ENCODE measurements at places on chromosomes 6 and 20.

DNA sequence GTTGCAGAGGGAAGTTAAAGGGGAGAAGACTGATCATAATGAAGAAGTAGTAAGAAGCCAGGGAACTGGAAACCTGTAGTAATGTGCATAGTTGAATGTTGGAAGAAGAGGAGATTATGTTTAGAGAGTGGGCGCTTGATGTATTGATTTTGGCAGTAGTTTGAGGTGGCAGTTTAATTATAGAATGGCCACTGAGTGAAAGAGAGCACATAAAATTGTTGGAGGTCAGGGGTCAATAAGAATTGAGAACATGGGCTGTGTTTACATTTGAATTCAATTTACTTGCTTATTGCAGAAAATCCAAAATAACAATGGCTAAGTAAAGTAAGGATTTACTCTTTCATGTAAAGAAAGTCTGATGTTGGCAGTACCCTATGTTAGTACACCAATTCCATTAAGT, 15.7 kb downstream of the VTA1 start:
- DNase-seq, result no peak

DNA sequence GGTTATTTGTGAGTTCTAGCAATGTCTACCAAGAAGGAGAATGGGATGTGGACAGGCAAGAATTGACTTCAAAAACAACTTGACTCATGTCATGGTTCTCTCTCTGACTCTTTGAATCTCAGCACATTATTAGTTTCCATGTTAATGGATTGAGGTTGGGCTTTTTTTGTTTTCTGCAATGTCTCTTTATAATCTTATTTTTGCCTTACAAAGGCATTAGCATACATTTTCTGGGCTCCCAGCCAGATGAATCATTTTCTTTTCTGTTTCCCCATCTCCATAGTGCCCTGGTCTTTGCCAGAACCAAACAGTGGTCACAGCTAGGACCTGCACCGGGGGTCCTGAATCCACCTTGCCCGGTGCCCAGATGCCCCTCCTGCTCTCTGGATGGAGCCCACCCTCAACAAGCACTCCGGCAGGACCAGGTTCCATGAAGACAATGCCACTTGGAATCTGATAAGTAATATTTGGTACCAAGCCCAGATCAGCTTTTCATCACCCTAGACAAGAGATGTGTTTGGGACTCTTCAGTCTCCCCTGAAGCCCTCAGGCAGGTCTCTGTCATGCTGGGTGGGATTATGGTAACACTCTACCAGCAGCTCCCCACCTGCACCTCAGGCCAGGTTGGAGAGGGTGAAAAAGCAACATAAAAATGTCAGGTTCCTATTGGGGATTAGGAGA, 266.7 kb upstream of the SULF2 start:
- no peak for DNase-seq

DNA sequence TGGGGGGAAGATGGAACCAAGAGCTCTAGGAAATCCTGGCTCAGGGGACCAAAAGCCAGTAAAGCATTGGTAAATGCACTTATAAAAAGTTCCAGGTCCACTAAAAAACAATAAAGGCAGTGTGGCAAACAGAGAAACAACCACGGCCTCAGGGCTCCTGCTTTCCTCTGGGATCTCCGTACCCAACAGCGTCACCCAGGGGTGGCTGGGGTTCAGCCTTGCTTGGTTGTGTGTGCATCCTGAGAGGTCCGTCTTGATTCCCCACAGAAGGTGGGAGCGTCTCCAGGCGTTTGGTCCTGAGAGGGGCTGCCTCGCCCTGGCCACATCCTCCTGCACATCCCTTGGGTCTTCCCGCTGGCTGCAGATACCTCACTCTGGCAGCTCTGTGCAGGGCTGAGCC, 60.6 kb downstream of the SMOC2 start:
- no peak for DNase-seq

DNA sequence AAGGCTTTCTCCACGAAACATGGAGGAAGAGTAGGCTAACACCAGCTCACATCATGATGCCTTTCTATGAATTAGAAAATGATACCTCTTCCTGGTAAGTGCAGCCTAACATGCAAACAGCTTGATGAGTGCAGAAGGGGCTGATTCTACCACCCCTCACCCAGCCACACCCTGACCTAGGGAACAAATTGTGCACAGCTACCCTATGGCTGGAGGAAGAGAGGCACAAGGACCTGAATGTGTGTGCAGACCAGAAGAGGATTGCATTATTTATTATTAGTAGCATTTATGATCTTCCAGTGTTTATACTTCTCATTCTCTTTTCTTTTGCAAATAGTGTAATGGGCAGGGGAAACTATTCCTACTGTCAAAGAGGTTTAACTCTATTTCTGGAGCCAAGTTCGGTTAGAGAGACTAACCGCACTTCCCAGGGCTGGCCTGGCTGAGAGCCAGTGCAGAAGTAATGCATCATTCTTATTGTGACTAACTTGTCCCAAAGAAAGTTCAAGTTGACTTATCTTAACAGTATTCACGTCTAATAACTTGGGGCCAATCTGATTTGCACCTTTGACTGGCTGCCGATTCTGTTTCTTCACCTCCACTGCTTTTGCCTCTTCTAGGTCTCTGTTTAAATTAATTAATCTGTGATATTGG, 237.5 kb downstream of the CD83 start:
- DNase-seq, result no peak

DNA sequence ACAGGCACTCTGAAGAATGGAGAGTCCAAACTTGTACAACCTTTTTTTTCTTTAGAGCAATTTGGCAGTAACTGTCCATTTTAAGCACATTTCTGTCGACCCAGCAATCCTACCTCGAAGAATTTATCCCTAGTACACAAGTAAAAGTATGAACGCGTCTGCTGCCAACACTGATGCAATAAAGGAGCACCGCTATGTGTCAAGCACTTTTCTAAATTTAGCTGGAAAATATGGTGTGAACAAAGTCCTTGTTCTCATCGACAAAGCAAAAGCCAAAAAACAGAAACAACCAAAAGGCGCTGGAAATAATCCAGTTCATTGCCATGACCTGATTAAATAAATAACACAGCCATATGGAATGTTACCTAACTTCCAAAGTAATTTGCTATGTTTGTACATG, 1.1 kb downstream of the DPM1 start:
- no peak for DNase-seq

DNA sequence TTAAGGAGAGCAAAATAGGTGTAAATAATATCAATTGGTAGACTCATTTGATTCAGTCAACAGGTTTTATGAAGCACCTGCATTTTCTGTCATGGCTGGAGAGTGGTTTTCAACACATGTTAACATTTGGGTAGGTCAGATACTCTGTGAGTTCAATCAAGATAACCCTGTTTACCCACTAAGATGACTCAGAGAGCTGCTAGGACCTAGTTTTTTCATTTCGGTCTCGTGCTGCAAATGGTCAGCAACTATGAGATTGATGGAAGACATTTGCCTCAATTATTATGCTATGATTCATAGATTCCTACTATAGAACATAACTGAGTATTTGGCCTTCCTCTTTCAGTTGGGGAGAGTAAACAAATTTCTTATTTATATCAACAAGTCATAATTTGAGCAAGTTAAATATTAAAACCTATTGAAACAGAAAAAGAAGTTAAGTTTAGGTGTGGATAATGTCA, 391.4 kb upstream of the CITED2 start:
- DNase-seq, result no peak

GRCh38 chr6:134115715-134116074, 63.3 kb upstream of the SLC2A12 start:
- DNase-seq, result no peak

GRCh38 chr6:159229651-159230051, 60.5 kb downstream of the FNDC1 start:
- no peak for DNase-seq

DNA sequence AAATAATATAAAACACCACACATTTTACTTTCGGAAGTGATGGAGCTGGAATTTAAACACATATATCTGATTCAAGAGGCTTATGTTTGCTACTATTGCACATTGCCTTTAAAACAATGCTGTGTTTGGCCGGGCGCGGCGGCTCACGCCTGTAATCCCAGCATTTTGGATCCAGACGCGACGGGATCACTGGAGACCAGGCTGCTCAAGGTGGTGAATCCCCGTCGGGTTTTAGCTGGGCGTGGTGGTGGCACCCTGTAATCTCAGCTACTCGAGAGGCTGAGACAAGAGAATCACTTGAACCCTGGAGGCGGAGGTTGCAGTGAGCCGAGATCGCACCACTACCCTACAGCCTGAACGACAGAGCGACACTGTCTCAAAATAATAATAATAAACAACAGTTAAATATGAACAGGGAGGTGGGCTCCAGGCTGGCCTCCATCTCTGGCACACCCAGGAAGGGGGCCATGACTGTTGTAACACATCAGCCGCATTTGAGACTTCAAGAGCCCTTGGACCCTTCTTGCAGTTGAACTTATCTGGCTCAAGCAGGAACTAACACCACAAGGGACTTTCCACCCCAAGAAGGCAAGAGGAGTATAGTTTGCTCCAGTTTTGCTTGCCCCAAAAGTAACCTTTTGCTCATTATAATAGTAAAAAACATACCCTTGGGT, 127.1 kb upstream of the ZNF184 start:
- peak; percentile 63 for DNase-seq

DNA sequence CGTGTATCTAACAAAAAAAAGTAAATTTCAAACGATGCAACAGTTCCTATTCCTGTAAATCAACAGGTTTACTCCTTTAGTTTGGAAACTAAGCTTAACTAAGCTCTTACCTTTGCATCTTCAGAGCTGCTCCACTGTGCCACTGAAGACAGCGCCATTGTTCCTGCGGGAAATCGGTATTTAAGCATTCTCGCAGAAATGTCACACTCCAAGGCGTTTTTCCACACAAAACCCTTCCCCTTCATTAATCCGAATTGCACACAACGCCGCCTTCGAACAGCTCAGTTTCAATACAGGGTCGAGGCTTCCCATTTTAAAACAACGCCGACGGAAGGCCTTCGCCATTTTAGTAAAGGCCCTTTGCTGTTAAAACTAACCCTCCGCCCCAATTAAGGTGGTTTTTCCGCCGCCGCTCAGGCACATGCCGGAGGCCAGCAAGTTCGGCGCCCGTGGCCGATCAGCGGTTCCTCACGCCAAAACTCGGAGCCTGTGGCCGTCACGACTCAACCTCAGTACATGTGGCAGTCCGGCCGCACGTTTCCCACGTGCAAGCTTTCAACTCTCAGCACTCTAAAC, 35.4 kb upstream of the SYNCRIP start:
- DNase-seq, result no peak

GRCh38 chr6:43669922-43670622, 17.5 kb downstream of the MRPS18A start:
- DNase-seq, result no peak

Data from T-helper 2 cell (primary cell).